Tongue (tissue), 3 donors: ENCODE measurements at places on chromosomes 1 and 21. TPM values are rescaled to one million over a fixed set of nuclear protein-coding genes. Genes with fewer than 3 reads are reported as not detected.

KCNA2 gene
- total RNA-seq = 4.8 TPM

NHLH1 gene
- total RNA-seq = not detected

SELP gene
- 7.2 TPM for total RNA-seq

ATP6V1G3 gene
- not detected for total RNA-seq

DNA sequence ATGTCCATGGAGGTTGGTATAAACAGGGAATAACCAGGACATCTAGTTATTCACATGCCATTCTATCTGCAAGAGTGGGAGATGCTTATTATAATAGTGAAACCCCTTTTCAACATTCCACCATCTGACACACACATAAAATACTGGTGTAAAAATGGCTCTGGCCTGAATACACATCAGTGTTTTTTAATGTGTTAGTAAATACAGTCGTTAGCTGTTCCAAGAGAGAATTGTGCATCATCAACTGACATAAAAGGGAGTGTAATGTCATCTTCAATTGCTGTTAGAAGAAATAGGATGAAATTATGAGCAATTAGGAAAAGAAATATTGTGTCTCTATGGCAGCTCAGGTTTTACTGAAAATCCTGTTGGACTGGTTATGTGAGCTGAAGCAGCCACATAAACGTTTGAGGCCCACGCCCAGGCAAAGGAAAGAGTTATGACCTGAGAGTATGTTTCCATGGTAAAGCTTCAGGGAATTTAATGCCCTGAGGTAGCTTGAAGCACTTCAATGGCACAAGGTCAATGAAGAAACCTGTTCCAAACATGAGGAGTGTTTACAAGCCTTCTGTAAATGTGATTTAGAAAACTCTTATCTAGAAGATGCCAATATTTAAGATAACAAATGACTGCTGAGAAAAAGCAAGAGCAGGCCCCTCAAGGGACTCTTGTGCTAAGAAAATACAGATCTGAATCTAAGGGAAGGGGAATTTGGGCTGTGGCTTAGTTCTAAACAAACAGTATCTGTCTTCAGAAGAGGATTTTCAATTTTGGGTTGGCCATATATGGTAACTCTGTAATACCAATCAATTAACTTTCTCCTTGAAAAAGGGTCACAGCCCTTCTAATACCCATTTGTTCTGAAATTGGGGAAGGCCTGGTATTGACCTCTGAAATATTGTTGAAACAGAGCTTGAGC lies 384.3 kb downstream of the SEC16B start:
- peak; percentile 72 for DNase-seq

DNA sequence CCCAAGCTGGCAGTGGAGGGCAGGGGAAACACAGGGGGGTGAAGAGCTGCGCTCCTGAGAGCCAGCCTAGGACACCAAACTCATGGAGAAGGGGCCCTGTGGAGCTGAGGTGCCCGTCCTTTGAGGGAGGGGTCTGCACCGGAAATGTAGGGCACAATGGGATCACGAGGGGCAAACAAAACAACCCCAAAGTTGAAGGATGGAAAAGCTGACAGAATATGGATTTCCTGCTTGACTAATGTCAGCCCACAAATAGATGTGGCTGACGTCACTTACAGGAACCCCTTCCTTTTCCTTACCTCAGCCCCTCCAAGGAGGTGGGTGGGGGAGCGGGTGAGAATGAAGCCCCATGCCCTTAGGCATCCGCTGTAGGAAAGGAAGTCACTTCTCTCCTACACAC lies 110.9 kb downstream of the KCNN3 start:
- no peak for DNase-seq

GRCh38 chr1:10651389-10651766 lies 145.1 kb downstream of the CASZ1 start:
- DNase-seq = no peak

- DNase-seq = no peak
Observed at GRCh38 chr1:114828251-114828650, 26.4 kb upstream of the SYCP1 start.

GRCh38 chr1:46549697-46550681 lies 1.5 kb downstream of the KNCN start:
- peak; percentile 79 for DNase-seq
